ENCODE measurements at places on chromosomes 13 and 19. TPM values are rescaled to one million over a fixed set of nuclear protein-coding genes. Genes with fewer than 3 reads are reported as not detected.

DNA sequence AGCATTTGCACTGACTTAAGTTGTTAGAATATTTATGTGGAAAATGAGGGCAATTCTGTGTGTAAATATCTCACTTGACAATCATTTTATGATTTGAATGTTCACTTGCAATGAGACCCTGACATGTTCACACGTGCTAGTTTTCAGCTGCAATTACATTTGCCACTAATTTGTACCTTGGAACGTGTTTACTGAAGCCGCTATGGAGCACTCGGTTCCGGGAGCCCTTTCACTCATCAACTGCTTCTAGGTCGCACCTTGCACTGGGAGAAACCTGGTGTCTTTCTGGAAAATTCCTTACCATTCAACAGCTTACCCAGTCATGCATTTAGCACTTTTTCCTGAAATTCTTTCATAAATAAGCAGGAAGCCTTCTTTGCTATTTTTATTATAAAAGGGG lies 229.6 kb downstream of the ZIC5 start:
- no peak for DNase-seq

DNA sequence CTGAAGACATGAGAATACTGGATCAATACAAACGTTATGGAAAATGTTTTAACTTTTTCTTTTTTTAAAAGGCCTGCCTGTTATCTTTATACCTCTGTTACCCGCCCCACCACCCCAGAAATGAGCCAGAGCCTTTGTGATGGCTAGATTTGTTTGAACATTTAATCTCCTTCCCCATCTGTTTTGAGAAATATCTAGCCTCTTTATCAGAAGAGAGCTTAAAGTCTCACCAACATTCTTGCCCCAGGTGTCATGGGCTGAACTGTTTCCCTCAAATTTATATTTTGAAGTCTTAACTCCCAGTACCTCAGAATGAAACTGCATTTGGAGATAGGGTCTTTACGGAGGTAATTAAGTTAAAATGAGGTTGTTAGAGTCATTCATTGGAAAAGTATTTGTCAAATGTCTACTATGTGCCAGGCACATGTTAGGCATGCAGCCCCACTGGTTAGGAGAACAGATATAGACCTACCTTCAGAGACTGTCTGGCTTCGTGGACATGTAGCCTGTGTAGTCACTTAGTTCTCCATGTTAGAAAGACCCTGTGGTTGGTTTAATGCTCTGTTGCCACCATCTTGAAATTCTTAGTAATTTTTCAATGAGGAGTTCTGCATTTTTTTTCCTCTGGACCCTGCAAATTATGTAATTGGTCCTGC lies 6.3 kb upstream of the RB1 start:
- no peak for DNase-seq

The ARL11 gene
- 0.13 TPM for total RNA-seq

The TMEM145 gene
- total RNA-seq, result not detected

- DNase-seq, result no peak
Observed at GRCh38 chr13:47146991-47147811, 250.3 kb upstream of the HTR2A start.

The ADGRE3 gene
- not detected for total RNA-seq

- no peak for DNase-seq
Observed at GRCh38 chr13:109191413-109191812, 562.0 kb downstream of the MYO16 start.

The PEAK3 gene
- total RNA-seq, result not detected

The RPL18A gene
- total RNA-seq, result 1,468 TPM

DNA sequence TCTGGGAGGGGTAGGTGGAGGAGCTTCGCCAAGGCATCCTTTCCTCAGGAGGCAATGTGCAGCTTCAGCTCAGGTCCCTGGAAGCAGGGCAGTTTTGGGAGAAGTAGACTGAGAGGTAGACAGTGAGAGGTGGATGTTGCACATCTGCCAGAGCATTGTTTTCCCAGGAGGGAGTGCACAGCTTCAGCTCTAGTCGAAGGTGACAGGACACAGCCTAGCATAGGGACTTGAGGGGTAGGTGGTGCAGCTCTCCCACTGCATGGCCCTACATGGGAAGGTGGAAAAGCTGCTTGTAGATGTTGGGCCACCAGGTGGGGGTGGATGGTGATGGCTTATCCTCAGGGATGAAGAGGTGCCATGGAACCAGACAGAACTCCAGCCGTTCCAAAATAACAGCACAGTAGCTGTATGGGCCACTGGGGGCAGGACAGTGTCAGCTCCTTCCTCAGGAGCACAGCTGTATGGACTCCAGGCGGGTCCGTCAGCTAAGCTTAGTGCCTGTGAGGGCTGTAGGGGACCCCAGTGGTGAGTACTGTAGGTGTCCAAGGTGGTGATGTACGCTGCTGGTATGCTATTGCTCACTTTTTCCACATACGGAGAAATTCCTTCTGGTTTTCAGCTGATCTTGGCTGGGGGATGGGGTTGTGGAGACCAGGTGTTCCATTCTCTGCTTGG lies 17.4 kb upstream of the ZNF543 start:
- no peak for DNase-seq

DNA sequence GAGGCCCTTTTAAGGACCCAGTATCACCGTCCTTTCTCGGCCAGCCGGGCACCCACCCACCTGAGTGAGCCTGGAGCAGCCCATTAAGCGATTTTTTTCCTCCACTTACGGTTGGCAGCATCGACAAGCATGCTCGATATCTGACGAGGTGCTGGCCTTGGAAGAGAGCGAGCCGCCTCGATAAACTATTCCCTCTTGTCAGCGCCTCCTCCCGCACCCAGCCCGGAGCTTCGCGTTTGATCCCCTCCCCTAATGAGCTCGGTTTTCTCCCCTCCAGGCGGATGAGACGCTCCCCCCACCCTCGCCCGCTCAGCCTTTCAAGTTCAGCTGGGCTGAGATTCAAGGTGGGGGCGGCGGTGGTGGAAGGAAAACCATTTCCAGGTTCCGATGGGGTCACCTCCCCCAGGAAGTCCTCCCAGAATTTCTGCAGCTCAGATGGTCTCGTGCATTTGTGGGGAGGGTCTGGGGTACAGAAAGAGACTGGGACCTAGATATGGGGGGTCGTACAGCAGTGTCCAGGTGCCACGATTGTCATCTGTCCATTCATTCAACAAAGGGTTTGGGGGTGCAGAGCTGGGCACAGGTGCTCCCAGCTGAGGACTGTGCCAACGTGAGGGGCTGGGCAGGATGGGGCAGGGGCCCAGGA lies 18.9 kb upstream of the ONECUT3 start:
- no peak for DNase-seq

All from pulmonary artery endothelial cell (primary cell).